ENCODE measurements at places on chromosomes 16 and 17.

DNA sequence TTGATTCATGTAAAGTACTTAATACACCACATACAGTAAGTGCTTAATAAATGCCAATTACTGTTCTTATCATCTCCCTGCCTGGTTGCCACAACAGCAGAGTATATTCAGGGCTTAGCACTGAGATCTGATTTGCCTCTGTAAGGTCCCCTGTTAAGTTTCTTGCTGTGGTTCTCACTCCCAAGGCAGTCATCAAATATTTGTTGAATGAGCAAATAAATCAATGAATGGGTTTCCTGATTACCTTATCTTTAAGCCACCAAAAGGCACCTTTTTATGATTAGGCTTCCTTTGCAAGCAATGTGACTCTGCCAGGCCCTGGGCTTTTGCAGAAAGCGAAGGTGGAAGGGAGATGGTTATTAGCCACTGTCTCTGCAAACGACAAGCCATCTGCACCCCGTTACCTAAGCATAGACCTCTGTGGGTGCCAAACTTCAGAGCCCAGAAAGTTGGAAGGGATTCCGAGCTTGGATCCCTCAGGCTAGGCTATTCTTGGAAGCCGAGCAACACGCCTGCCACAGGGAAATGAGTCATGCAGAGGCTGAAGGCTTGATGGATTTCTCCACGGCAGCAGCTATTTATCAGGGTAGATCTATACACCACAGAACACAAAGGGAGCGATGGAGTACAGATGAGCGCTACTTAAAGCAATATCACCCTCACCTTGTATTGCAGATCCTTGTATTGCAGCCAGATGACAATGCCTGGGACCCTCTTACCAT, 102.0 kb downstream of the GRIN2A start:
- no peak for DNase-seq

DNA sequence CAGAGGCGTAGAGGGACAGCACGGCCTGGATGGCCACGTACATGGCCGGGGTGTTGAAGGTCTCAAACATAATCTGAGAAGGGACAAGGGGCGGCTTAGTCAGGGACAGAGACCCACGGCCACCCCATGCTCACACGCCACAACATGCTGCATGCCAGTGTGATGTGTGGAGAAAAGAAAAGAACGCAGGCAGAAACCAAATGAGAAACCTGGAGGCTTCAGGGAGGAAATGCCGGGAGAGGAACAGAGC, 1.1 kb downstream of the ACTG1 start:
- DNase-seq = no peak

- DNase-seq = no peak
Measured at GRCh38 chr17:64340557-64340956, 50.1 kb downstream of the PECAM1 start.

GRCh38 chr16:11076259-11077018, 132.1 kb downstream of the CLEC16A start:
- no peak for DNase-seq

DNA sequence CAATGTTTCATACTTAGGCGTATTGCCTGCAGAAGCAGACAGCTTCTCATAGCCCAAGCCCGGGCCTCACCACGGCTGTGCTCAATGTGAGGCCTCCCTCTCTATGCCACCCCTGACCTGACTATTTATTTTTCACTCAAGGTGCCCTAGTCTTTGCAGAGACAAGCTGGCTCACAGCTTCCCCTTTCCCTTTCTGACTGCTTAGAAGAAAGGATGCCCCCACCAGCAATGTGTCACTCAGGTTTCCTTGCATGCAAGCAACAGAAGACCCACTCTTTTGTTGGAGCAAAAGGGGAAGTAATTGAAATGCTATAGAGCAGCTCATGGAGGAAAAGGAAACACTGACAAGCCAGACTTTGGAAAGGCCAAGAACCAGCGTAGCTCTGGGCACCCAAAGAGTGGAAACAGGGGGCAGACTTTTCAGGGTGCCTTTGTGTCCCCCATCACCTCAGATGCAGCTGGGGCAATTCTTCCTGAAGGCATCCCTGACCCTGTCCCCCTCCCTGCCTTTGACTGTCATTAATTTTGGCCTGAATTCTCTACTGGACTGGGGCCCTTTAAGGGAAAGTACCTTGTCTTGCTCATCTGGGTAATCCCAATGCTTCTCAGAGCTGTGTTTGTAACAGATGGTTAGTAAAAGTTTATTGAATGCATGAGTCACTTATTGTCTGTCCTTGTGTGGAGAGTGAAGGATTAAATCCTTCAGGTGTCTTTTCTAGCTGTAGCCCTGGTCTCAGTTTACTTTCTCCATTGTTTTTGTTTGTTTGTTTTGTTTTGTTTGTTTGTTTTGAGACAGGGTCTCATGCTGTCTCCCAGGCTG, 17.8 kb downstream of the RGS9 start:
- peak; percentile 34 for DNase-seq

GRCh38 chr16:73050201-73051099, 2.5 kb upstream of the ZFHX3 start:
- DNase-seq = no peak

DNA sequence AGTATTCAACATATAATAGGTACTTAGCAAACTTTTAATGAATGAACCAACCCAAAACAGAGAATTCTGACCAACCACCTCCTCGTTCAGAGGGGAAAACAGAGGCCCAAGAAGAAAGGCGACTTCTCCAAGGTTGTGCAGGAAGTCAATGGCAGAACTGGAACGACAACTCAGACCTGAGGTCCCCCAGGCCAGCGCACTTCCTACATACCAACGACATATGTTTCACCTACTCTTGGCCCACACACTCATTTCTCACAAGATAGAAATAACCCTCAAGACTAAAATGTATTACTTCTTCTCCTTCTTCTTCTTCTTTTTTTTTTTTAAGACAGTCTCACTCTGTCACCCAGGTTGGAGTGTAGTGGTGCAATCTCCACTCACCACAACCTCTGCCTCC, 14.4 kb downstream of the CHCT1 start:
- DNase-seq = no peak

GRCh38 chr16:55120826-55121225, 190.2 kb downstream of the IRX5 start:
- no peak for DNase-seq

DNA sequence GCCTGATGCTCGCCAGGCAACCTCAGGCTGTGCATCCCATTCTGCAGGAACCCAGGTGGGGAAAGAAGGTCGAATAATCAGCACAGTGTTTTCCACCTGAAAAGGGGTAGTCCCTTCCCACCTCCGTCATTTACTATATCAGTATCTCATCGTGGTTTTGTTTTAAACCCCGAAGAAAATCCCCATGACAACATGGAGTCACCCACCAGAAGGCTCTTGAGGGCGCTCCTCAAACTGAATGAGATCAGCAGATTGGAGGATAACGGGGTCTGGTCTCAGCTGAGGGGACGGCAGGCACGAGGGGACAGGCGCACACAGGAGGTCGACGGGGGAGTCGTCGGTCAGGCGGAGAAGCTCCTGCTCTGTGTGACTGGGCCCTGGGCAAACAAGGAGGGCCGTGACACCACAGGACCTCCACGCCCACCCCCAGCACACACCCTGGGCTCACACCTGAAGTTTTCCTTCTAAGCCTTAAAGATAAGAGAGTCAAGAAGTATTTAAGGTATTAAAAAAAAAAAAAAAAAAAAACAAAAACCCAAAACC, 44.2 kb downstream of the MARF1 start:
- DNase-seq = no peak

- peak; percentile 19 for DNase-seq
Measured at GRCh38 chr17:4087911-4088693, 54.7 kb downstream of the ZZEF1 start.

DNA sequence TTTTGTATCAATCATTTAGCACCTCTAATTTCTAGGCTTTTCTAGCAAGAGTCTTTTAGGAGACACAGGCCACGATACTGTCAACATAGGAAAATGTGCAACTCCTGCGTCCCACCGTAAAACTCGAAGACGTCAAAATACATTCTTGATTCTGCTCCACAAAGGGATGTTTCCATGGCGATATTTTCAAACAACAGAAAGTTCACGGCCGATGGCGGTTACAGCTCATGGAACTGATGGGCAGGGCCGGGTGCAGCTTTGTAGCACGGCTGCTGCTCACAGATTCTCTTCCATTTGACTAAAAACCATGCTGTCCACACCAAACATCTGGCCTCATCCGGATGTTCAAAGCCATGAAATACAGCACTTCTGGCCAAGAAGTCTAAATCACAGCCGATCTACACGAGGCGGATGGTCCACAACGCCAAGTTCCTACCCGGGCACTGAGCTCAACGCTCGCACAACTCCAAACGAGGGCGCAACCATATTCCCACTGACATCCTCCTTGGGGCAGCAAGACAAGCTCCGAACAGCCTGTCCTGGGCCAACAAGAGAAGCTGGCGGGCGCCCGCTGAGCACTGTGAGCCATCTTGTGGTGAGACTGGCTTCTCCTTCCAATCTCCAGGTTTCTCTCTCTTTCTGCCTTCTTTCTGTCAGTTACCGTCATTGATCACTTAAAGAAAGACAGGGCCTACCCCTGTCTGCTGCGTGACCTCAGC, 79.8 kb downstream of the ZNF778 start:
- no peak for DNase-seq

DNA sequence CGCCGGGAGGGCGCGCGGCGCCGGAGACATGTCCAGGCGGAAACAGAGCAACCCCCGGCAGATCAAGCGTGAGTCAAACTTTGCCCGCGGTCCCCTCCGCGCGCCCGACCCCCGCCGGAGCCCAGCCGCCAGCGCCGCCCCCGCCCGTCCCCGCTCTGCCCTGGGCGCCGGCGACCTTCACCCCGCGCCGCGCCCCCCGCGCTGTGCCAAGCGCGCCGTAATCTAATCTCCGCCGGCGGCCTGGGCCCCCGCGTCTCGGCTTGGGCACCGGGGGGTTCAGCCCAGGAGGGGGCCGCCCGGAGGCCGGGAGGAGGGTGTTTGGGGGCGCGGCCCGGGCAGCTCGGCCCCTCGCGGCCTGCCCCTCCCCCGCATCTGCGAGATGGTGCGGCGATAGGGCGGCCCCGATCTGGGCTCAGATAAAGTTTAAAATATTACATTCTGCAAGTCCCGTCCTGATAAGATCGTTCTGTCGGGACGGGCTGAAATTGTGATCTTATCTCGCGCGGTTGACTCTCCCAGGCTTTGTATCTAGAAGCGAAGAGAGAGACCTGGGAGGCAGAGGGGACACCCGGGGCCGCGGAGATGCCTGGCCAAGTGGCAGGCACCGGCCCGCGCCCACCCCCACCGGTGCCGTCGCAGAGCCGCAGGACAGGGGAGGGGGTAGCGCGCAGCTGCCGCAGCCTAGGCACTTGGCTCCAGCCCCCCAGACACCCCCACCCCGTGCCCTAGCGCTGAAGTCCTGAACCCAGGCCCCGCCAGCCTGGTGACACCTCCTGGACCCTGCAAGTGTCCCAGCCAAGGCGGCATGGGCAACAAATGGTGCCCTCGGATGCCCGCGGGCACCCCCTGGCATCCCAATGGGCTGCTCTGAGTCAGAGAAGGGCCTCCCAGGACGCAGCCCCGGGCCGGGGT, 787 bp downstream of the ZFPM1 start:
- DNase-seq = no peak

GRCh38 chr17:77677630-77678029, 280.9 kb upstream of the TNRC6C start:
- no peak for DNase-seq

DNA sequence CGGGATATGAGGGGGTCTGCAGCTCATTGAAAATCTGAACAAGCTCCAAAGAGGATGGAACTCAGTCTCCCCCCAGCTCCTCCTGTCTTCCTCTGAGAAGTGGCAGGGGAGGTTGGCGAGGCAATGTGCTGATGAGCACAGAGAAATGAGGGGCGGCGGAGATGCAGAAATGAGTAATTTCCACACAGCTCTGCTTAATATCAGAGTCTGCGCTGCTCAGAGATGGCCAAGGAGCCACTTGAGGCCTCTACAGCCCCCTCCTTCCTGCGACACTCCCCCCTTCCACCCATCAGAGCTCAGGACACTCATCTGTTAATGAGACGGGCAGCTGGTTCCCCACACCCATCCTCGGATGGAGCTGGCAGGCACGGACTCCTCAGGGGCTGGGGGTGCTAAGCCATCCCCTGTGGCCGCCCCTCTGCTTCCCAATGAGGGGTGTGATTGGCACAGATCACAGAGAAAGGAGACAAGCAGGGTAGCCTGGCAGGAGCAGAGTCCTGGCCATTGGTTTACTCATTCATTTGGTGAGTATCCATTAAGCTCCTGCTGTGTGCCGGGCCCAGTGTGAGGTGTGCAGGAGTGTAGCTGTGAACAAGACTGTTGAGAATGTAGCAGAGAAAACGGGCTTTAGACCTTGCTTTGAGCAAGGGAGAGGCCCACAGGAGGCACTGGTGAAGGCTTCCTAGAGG, 12.7 kb upstream of the CRHR1 start:
- no peak for DNase-seq

GRCh38 chr17:68867759-68868516, 87.3 kb downstream of the ABCA8 start:
- DNase-seq = no peak

DNA sequence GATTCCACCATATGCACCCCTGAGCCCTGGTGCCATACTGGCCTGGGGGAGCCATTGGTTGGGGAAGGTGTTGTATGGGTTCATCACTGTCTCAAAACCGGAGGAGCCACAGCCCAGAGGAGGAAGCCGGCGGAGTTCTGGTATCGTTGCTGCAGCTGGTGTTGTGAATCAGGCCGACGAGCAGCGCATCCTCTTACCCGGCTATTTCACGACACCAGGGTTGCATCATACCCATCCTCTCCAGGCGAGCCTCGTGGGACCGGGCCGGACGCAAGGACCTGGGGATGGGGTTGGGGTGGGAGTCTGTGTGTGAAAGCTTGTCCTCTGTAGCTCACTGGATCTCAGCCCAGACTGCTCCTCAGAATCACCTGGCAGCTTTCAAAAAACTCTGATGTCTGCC, 6.6 kb upstream of the SLC12A3 start:
- no peak for DNase-seq

- no peak for DNase-seq
Measured at GRCh38 chr17:43482103-43483012, 1.4 kb upstream of the DHX8 start.

- DNase-seq = no peak
Measured at GRCh38 chr17:79952265-79952877, 83.3 kb downstream of the TBC1D16 start.

- no peak for DNase-seq
Measured at GRCh38 chr17:81391293-81391935, 3.8 kb upstream of the BAHCC1 start.

DNA sequence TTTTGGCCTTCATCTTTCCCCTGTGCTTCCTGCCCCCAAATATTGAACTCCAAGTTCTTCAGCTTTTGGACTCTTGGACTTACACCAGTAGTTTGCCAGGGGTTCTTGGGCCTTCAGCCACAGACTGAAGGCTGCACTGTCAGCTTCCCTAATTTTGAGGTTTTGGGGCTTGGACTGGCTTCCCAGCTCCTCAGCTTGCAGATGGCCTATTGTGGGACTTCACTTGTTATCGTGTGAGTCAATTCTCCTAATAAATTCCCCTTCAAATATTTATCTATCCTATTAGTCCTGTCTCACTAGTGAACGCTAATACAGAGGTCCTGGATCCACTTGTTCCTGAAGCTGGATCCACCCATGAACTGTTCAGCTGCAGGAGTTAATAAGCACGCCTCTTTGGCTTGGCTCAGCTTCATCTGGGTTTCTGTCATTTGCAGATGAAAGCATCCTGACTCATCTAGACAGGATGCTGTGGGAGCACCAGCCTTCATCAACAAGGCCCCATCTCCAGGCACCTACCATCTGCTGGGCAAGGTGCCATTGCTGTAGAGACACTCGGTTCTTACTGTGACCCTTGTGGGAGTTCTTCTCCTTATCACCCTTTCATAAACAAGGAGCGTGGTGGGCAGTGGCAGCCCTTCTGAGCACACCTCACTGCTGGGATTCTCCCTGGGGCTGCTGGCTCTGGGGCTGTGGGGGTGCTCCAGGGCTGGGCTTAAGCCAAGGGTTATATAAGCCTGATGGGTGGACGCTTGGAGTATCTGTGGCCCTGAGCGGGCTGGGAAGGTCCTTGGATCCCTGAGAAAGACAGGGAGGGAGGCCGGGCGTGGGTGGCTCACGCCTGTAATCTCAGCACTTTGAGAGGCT, 23.1 kb downstream of the LAT start:
- DNase-seq = peak; percentile 80
